Adipose tissue (tissue), 3 donors: ENCODE measurements at places on chromosomes 1 and 21. TPM values are rescaled to one million over a fixed set of nuclear protein-coding genes. Genes with fewer than 3 reads are reported as not detected.

MRPL39 gene
- polyA plus RNA-seq: 23.1 TPM

SEC16B gene
- 5.6 TPM for polyA plus RNA-seq

RSPH1 gene
- 0.34 TPM for polyA plus RNA-seq

MGST3 gene
- 145 TPM for polyA plus RNA-seq

BACE2 gene
- polyA plus RNA-seq: 18.3 TPM

FCGR1A gene
- polyA plus RNA-seq: 2.0 TPM

S100A16 gene
- 175 TPM for polyA plus RNA-seq

TMEM51 gene
- polyA plus RNA-seq: 2.8 TPM

SRP9 gene
- 263 TPM for polyA plus RNA-seq

TAS1R1 gene
- not detected for polyA plus RNA-seq

C1orf94 gene
- polyA plus RNA-seq: not detected

RAB42 gene
- 1.7 TPM for polyA plus RNA-seq

CFAP74 gene
- 0.02 TPM for polyA plus RNA-seq

EFNA3 gene
- 0.67 TPM for polyA plus RNA-seq

FCRL6 gene
- 0.19 TPM for polyA plus RNA-seq

ZNF695 gene
- 0.12 TPM for polyA plus RNA-seq

THEM4 gene
- polyA plus RNA-seq: 13.4 TPM

ATAD3C gene
- polyA plus RNA-seq: 10.3 TPM

PLXNA2 gene
- 48.7 TPM for polyA plus RNA-seq

OPTC gene
- polyA plus RNA-seq: not detected
